ENCODE measurements at places on chromosomes 12 and 14.

- DNase-seq: peak; percentile 84
Measured at GRCh38 chr12:70365648-70366518, at the start of gene KCNMB4. TSS of gene KCNMB4 (plus strand) at chr12:70366290. CDS start at chr12:70366735, 445 bp downstream.

DNA sequence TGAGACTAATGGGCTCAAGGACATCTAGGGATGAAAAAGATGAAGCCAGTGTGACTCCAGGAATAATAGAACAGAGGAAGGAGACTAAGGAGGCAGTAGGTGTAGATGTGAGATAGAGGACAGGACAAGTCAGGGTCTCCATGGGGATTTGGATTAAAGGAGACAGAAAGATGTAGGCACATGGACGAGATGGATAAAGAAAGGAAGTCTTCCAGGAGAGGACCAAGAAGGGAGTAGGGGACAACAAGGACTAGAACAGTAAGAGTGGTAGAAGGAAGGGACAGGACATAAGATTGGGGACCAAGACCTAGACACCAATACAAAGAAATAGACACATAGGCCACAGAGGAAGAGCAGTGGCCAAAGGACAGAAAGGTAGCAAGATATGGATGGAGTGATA is 7.1 kb upstream of the PCK2 start:
- no peak for DNase-seq

- DNase-seq: no peak
Measured at GRCh38 chr14:35368139-35368460, 36.4 kb downstream of the NFKBIA start.

- DNase-seq: no peak
Measured at GRCh38 chr12:91952916-91953315, 192.7 kb downstream of the BTG1 start.

DNA sequence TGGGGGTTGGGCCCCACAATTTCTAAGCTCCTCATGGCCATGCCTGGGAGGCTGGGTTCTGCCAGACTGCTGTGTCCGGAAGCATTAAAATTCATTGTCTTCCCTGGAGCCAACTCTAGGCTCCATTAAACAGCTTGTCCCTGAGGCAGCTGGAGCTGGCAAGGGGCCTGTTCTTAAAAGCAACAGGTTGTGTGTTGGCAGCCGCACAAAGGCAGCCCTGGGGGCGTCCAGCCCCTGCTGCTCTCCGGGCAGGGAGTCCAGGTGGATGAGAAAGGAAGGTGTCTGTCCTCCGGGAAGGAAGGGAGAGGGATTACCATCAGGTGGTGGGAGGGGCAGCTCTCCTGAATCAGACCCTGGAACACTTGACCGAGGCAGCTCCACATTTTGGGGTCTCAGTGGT is 98.9 kb downstream of the CHST11 start:
- DNase-seq: no peak

DNA sequence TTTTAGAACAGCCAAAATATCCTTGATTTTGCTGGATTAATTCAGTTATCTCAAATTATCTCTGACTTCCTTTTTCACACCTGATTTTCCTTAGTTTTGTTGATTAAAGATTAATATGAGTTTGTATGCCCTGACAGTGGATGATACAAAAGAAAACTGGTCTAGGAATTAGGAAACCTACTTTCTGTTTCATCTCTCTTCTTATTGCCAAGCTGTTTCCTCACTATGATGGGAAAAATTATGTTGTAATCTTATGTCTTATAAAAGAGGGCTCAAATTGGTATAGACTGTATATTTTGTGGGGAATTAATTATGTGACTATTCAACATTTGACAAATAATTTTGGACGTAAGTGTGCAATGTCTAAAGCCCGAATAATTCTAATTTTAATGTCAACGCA is 271.6 kb downstream of the FBXL14 start:
- DNase-seq: no peak

DNA sequence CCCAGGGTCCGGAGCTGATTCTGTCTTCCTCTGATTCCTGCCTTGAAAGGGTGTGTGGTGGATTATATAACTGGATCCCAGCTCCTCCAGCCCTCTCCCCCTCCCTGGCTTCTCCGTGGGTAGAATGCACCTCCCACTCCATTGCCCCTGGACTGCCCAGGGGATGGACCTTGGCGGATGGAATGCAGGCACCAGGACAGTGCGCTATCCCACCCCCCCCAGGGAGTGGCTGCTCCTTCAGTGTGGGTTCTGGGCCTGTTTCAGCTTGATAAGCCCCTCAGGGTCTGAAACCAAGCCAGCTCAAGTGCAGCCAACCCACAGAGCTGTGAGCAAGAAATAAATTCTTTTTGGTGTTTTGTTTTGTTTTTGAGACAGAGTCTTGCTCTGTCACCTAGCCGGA is 112.4 kb upstream of the TMEM132D start:
- DNase-seq: no peak

- no peak for DNase-seq
Measured at GRCh38 chr14:41634286-41634685, 27.6 kb downstream of the LRFN5 start.

- DNase-seq: no peak
Measured at GRCh38 chr12:45303945-45304344, 88.0 kb downstream of the ANO6 start.

- no peak for DNase-seq
Measured at GRCh38 chr12:47091009-47091408, 11.2 kb upstream of the AMIGO2 start.

DNA sequence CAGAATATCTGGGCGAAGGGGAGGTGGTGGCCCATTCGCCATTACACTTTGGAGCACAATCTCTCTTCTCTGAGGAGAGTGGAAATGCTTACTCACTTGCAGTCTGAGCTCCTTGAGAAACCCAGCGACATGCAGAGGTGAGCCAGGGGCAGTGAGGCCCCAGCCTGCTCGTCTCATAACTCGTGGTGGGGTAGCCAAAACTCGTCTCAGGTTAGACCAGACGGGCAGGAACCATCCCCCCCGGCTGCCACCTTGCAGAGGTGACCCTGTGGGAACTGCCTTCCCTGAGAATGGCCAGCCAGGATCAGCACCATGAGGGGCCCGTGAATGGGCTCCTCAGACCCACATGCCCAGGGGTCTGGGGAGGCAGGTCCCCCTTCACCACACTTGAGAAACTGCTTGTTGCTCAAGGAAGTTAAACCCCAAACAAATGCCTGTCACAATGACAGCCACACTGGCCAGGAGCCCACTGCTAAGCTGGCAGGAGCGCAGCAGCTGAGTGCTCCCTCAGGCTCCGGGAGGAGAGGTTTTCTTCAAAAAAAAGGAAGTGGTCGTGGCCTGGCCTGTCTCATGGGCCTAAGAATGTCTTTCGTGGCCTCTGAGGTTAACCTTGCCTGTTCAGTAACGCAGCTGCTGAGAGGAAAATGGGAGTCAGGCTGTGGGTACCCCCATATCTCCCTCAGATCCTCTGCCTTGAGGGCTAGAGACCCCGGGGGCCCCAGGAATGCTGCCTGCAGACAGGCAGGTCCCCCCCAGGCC is 9.2 kb upstream of the ALDH2 start:
- DNase-seq: no peak

- no peak for DNase-seq
Measured at GRCh38 chr14:104239861-104240301, 101.5 kb downstream of the KIF26A start.

DNA sequence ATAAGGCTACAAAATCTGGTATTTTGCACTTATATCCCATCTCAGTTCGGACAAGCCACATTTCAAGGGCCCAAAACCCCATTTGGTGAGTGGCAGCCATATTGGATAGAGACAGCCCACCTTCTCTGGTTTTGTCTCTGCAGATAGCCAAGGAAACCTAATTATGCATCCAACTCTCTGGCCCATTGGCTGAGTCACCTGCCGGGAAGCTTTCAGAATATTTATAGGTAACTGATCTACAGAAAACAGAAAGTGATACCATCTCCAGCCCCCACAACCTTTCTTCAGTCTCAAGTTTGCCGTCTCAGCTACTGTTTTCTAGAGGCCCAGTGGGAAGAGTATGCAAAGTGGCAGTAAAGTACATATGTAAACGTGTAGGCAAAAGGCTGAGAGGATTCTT is 33.7 kb upstream of the PPP1CC start:
- DNase-seq: no peak

DNA sequence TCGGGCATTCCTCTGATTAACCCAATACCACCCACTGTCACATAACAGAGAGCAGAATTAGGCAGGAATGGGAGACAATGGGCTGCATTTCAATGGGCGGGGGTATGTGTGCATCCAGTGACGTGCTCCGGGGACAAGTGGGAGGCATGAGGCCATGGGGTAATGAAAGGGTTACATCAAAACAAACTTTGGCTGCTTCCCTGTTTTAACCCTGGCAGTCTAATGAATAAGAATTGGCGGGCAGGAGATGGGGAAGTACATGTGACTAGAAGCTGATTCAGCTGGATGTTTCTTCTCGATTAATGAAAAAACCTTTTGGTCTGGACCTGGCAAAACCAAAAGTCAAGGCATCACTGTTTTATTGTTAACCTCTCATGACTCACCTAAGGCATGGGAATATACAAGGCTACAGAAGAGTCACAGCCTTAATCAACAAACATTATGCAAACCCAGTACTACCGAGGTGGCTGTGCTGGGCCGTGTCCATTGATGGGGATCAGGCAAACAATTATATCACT is 44.2 kb downstream of the SOCS2 start:
- no peak for DNase-seq

- DNase-seq: no peak
Measured at GRCh38 chr12:109752117-109753053, 38.8 kb downstream of the FAM222A start.

GRCh38 chr14:103456167-103456835 is 66.3 kb downstream of the CKB start:
- DNase-seq: no peak

GRCh38 chr12:88897723-88898122 is 317.5 kb upstream of the KITLG start:
- no peak for DNase-seq

- DNase-seq: no peak
Measured at GRCh38 chr14:64266239-64266638, 27.9 kb downstream of the ESR2 start.

DNA sequence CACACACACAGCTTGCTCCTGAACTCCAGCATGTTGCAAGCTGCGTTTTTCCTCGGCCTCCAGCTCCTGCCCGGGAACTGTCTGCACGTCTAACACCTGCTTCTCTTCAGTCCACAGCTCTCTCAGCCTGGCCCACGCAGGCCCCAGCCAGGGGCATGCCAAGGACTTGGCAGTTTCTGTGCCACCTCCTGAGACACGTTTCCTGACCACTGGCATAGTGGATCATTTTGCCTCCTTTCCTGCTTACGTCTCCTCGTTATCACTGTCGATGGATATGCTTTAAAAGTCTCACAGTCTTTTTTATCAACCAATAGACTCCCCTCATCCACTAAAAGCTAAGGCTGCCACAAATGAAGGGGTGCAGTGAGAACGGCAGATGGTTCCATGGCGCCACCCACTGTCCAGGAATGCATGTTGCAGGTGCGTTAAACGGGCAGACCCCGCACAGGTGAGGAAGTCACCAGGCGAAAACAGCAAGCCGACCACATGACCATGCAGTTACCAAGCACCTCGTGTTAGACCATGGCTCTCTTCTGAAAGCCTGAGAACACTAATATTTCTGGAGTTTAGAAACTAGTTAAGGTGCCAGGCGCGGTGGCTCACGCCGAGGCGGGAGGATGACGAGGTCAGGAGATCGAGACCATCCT is 14.7 kb upstream of the TEAD4 start:
- peak; percentile 56 for DNase-seq
